ENCODE measurements at places on chromosomes 11 and 22.

GRCh38 chr11:7696424-7696823 lies 9.9 kb downstream of the OVCH2 start:
- no peak for DNase-seq

DNA sequence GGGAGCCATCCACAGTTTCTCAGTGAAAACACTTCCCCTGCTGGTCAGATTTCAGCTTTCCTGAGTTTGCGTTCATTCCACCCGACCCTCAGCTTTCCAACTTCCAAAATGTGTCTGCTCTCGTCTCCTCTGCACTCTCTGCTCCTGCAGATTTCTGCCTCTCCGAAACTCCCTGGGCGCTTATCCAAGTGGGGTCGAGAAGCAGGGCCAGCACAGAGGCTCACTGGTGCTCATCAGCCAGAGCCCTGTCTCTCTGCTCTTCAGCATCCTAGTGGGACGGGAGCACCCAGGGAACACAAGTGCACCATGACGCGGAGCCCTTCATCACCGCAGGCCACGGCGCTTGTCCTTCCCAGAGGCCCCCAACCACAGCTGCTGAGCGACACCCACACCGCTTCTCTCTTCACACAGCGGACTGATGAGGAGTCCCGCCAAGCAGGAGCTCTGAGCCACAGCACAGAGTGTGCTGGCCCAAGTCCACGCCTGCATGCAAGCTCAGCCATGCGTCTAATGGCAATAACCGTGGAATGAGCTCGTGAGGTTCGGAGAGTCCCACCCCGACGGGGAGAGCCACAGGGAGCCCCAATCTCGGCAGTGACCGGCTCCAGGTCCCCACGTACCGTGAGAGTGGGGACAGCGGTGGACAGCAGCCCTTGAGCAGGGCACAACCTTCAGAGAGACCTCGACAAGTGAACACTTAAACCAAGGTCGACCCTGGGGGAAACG lies 27.9 kb upstream of the MOB2 start:
- no peak for DNase-seq

- no peak for DNase-seq
Observed at GRCh38 chr11:94734563-94735275, 33.4 kb upstream of the AMOTL1 start.

GRCh38 chr11:35167426-35167954 lies 28.5 kb downstream of the CD44 start:
- DNase-seq: no peak
